CD4-positive, alpha-beta T cell treated with Interleukin-2 at 100 ng/mL for 4 hours (primary cell): ENCODE measurements at places on chromosomes 5 and 9.

DNA sequence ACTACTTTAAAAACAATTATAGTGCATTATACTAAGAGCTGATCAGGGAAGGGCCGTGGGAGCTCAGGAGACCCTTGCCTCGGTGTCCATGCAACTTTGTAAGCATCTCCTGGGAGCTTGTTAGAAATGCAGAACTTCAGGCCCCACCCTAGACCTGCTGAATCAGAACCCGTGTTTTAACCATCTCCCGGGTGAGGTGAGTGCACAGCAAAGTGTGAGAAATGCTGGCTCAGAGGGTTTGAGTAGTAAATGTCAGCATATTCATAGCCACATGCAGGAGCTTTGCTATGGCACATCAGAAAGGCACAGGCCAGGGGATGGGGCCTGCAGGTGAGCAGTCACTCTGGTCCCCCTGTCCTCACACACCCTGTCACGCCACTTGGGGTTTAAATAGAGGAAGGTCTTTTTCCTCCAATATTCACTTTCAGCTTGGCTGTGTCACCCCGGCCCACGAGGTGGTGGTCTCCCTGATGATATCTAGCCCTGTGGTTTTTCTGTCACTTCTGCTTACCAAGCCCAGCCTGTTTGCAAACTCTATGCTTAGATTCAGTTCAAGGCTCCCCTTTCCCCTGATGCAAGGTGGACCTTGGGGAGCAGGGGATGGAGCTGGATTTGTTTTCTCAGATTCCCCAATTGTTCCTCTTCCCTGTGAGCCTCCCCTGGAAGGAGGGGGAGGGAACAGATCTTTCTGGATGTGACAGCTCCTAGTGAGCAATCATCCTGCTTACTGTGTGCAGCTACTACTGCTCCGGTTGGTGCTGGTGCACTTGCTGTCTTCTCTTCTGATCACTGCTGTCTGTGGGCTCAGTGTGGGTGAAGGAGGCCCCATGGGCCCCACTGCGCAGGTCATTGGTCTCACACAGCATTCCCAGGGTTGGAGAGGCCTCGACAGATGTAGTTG is 51.8 kb upstream of the TGFBR1 start:
- DNase-seq = peak; percentile 18

- DNase-seq = no peak
Measured at GRCh38 chr5:107567901-107568671, 102.7 kb downstream of the EFNA5 start.

GRCh38 chr9:107605041-107605440 is 115.5 kb upstream of the KLF4 start:
- no peak for DNase-seq

DNA sequence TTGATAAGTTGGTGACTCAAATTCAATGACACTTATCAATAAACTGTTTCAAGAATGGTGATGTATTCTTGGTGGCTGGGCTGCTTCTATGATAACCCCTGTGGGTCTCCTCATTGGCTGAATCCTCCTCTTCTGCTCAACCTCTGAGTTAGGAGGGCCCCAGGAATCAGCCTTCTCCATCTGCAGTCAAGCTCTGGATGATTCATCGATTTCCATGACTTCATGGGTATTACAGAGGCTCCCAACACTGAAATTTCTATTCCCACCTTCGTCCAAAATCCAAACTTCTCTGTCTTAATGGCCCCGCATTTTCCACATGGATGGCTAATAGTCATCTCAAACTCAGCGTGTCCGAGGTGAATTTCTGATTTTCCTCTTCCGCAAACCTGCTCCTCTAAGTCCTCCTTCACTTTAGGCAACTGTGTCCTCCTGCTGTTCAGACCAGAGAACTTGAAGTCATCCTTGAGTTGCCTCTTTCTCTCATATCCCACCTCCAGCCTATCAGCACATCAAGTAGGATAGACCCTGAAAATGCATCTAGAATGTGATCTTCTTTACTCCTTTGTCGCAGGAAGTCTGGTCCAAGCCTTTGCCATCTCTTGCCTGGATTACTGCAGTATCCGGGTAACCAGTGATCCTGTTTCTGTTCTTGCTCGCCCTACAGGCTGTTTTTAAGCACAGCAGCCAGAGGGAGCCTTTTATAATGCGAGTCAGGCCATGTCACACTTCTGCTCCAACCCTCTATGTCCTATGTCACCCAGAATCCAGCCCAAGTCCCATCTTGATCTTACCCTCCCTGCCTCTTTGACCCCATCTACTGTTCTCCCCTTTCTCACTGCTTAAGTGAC is 41.4 kb upstream of the IL7R start:
- peak; percentile 65 for DNase-seq

DNA sequence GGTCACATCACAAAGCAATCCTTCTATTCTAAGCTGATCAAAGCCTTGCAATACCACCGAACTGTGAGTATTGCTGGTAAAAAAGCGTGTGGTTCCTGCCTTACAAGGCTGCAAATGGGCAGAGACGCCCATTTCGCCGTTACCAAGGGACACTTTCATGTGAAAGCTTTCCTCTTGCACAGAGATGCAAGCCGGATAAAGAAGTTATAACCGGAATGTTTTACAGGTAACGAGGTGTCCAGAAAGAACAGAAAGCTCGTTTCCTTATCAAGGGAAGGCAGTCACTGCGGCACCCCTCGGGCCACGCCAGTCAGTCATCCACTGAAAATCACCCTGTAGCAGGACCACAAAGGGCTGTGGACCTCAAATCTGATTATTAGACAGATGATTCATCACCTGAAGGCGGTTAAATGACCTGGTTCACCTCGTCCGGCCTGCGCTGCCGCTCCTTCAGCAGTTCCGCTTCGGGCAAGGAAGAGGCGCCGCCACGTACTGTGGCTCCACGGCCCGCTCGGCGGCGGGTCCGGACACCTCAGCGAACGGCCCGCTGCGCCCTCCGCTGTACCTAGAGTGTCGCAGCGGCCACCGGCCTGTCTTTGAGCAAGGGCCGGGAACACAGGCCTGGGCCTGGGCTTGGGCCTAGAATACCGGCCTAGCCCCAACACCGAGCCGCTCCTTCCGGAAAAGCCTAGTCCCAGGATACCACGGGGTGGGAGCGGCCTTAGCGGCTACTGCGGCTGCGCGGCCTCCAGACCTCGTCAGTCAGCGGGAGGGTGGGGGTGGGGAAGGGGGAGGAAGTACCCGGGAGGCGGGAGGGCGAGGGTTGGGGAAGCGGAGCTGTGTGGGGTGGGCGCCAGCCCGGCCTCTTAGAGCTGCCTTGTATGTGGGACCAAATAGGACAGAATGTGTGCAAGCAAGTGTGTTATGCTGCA is at the start of gene KLHL9:
TSS of gene KLHL9 (minus strand) at position 704 of the 932 bp plus-strand sequence. CDS start at position 159, 545 bp downstream.
- DNase-seq = peak; percentile 88

GRCh38 chr5:122374110-122374509 is 62.1 kb downstream of the SNCAIP start:
- no peak for DNase-seq

GRCh38 chr5:146221234-146221633 is 17.8 kb downstream of the RBM27 start:
- no peak for DNase-seq
